ENCODE measurements at places on chromosomes 7 and 10.

- no peak for DNase-seq
These were observed 5.8 kb upstream of the PRTFDC1 start for GRCh38 chr10:24958091-24958720.

- DNase-seq = no peak
These were observed 931 bp downstream of the PAPSS2 start for GRCh38 chr10:87660484-87661133.

DNA sequence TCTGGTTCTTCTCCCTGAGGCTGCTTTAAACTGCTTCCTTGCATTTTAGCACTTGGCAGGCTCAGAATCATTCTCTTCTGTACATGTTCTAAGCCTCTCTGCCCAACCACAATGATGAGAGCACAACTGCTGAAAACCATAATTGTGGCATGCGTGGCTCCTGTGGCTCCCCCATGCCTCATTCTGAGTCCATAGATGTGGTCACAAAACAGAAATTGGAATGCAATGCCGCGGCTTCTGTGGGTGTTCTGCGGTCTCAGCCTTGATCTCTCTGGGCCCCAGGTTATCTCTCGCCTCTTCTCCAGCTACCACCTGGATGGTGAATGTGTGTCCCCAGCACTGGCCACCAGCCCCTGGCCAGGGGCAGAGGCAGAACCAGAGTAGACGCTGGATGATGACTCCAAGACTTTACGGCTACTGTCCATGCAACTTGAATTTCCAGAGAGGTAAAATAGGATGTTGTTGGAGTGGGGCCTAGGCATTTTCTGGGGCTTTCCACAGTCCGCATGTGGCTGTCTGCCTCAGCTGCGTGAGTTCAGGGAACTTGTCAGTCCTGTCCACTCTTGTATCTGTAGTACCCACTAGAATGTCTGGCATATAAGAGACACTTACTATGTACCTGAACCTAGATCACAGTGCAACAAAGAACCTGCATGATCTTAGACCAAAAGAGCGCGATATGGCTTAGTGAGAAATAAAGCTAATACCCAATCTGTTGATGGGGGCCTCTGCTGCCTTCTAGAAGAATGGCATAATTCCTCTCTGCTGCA, 52.4 kb upstream of the ADRB1 start:
- peak; percentile 69 for DNase-seq

- no peak for DNase-seq
These were observed 37.0 kb downstream of the CCSER2 start for GRCh38 chr10:84365335-84365881.

- no peak for DNase-seq
These were observed 323.1 kb downstream of the PCLO start for GRCh38 chr7:82839555-82839954.

GRCh38 chr10:78130966-78131710, 97.5 kb downstream of the RPS24 start:
- no peak for DNase-seq

DNA sequence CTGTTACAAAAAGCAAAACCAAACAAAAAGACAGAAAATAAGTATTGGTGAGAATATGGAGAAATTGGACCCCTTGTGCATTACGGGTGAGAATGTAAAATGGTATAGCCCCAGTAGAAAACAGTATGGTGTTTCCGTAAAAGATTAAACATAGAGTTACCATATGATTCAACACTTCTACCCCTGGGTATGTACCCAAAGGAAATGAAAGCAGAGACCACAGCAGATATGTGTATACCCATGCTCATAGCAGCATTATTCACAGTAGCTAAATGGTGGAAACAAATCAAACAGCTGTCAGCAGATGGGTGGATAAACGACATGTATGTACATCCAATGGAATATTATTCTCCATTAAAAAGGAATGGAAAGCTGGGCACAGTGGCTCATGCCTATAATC, 42.4 kb downstream of the STARD3NL start:
- no peak for DNase-seq

DNA sequence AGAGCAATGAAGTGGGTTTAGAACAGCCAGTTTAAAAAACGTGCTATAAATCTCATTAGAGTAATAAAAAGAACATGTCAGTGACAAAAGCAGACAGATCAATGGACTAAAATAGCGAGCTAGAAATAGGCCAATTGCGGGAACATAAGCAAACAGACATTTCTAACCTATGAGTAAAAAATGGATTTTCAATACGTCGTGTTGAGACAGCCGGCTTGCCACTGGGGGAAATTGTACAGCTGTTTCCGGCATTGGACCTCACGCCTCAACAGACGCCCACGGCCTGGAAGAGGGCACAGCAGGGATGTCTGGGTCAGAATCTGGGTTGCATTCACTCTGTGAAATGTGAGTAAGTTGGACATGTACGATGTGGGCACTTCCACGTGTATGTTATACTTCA, 92.9 kb downstream of the SVOPL start:
- DNase-seq = peak; percentile 32

All from stimulated activated CD4-positive, alpha-beta T cell treated with anti-CD3 and anti-CD28 coated beads, Interleukin-15, amount 100 ng/mL, for 24 hours (primary cell).